H1 (cell line): ENCODE measurements at places on chromosomes 4 and X.

- no peak for DNase-seq
Measured at GRCh38 chr4:159077702-159078495, 25.0 kb upstream of the RAPGEF2 start.

GRCh38 chr4:48254381-48255071 is 15.1 kb downstream of the TEC start:
- DNase-seq, result no peak

DNA sequence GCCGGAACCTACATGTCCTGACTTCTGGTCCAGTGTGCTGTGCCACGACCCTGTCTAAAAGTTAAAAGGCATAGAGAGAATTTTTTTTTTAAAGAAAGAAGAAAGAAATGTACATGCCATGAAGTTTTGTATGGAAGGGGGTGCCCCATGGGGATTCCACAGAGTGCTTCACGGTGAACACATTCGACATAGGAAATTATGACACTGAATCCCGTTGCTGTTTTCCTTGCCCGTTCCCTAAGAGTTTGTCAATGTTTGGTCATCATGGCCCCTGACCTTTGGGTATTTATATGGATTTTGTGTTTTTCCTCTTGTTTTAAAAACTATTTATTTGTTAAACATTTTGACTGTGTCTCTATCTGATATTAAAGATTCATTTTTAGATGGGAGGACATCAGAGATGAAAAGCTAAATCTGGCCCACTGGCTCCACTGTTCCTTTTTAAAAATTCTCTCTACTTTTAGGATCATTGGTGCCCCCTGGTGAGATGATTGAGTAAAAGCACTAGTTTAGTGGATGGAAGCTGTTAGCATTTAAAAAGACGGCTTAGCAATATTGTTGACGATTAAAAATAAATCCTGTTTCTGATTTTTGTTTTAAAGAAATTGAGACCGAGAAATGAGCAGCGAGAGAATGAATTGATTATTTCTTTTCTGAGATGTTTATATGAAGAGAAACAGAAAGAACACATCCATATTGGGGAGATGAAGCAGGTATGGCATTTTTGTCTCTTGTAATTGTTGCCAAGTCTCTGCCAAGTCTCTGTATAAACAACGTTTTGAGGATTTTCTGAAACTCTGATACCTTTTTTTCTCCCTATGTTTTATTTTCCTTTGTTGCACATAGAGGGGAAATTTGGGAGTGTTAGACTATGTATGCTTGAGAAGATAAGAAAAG is 75.0 kb downstream of the PTTG2 start:
- no peak for DNase-seq

- DNase-seq, result no peak
Measured at GRCh38 chr4:186778134-186778533, 54.5 kb upstream of the FAT1 start.

DNA sequence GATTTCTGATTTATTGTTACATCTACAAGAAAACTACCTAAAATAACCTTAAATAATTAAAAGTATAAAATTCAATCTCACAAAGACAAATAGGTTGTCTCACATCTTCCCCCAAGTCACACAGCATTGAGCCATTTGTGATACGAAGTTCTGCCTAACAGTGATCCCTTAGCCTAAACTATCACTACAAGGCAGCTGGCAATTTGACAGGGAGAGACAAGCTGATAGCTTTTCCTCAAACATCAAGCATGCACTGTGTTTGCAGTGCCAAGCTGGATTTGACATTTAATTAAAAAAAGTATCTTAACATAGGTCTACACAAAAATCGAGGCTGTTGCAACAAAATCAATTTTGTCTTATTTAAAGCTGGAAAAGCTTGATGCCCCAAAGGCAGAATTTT is 464.7 kb upstream of the TRAM1L1 start:
- DNase-seq, result no peak

GRCh38 chrX:148825696-148826095 is 325.3 kb downstream of the AFF2 start:
- DNase-seq, result no peak
